Adrenal gland (tissue), 19 donors: ENCODE measurements at places on chromosomes 13 and 19. TPM values are rescaled to one million over a fixed set of nuclear protein-coding genes. Genes with fewer than 3 reads are reported as not detected.

KLC3 gene
- not detected for total RNA-seq

NHLRC3 gene
- 16.5 TPM for total RNA-seq

ACP7 gene
- not detected for total RNA-seq

RNF225 gene
- not detected for total RNA-seq

S1PR5 gene
- 0.30 TPM for total RNA-seq

CCDC169 gene
- 2.9 TPM for total RNA-seq

LCP1 gene
- total RNA-seq = 80.7 TPM

SH2D3A gene
- total RNA-seq = 0.26 TPM

- no peak for DNase-seq
Measured at GRCh38 chr19:31149441-31149941, 199.7 kb downstream of the TSHZ3 start.

- DNase-seq = no peak
Measured at GRCh38 chr13:79771493-79771892, 290.5 kb downstream of the NDFIP2 start.

DNA sequence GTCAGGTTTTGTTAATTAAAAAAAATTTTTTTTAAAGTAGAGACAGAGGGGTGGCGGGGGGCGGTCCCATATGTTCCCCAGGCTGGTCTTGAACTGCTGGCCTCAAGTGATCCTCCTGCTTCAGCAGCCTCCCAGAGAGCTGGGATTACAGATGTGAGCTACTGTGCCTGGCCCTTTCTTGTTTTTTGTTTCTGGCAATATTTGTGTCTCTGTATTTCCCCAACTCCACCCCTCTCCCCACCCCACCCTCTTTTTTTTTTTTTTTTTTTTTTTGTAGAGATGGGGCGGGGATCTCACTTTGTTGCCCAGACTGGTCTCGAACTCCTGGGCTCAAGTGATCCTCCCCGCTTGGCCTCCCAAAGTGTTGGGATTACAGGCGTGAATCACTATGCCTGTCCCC lies 600 bp upstream of the CAPN12 start:
- DNase-seq = no peak

DNA sequence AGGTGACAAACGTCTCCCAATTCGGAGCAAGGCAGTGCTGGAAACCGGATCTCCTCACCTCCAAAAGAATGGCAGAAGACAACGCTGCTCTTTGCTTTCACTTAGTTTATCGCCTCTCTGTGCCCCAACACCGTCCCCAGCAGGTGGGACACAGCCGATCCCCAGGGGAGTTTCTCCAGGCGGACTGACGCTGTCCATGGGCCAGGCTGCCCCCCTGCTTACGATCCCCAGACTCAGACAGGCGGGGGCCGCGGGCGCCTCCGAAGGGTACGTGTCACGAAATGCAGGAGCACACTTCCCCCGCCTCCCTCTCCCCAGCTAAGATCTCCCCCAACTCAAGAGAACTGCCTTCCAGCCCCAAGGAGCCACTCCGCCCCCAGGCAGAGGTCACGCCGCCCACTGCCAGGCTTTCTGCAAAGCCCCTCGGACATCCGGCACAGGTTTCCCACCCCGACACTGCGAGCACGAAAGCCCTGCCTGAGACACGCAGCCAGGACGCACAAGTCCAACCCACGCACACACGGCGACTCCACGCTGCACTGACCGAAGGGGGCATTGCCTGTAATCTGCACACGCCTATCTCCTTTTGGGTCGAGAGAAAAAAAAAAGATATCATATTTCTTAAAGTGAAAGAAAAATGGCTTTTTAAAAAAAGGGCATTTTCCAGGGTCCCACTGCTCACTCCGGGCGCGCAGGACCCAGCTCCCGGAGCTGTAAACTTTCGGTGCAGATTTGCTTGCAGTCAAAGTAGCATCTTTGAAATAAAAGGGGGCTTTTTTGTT lies 2.0 kb downstream of the SPRY2 start:
- peak; percentile 84 for DNase-seq

GRCh38 chr19:8630796-8631424 lies 477 bp downstream of the NFILZ start:
- DNase-seq = no peak

DNA sequence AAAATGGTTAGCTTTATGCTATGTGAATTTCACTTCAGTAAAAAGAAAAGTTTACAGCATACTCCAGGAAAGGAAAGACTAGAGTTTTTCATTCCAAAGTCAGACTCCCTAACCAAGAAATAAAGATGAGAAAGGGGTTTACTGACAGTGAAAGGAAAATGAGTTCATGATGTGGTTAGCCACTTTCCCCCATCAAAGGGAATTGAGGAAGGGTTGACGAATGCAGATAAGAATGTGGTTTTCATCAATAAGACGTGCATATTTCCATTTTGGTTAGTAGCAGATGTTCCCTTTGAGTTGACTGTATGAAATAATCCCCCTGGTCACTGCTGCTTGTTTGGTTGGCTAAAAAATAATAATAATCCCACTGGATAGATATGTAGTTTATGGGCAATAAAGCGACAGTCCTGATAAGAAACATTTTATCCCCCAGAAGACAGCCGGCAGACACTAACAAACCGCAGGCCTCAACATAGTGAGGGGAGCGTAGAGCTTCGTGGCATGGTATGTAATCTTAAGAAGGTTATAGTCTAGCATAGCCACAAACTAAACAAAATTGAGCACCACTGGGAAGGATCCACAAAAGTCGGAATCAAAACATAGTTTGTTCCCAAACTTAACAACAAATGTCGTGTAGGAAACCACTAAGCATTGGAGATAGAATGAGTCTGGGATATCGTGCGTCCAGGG lies 114.8 kb downstream of the COL4A2 start:
- no peak for DNase-seq

DNA sequence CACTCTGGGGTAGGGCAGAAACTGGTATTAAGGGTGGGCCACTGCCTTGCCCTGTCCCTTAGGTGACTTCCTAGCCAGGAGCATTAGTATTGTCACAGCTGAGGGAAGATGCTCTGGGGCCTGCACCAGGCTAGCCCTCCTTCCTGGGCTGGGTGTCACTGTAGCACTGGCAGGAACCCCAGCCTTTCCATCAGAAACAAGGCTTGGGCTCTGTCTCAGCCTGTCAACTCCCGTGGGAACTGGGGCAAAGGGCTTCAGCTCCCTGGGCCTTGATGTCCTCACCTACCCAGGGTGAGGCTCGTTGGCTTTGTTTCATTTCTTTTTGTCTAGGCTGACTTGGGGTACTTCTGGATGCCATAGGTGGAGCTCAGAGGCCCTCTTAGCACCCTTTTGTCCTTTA lies 18.0 kb downstream of the PAF1 start:
- no peak for DNase-seq

DNA sequence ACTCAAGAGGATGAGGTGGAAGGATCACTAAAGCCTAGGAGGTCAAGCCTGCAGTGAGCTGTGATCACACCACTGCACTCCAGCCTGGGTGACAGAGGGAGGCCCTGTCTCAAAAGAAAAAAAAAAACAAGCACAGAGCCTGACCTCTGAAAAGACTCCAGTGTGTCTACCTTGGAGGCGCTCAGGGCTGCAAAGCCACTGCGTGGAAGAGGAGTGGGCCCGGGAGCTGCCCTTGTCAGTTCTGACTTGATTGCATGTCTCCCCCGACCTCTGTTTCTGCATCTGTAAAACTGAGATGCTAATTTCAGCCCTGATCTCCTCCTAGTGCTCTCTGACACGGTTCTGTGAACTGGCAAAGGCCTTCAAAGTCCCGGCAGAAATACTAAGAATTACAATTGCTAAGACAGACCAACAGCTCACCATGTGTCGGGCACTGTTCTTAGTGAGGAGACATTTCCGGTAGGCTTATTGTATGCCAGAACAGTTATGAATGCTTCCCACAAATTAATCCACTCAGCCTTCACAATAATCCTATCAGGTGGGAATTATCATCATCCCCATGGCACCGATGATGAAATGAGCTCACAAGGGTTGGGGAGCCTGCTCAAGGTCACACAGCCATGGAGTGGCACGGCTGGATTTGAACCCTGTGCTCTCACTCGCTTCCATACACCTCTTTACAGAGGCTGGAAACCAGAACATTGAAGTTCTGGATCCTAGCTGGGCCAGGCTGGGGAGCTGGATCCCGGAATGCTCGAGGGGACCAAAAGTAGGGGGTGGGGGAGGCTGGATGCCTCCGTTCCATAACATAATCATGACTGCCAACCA lies 3.5 kb downstream of the AKT2 start:
- peak; percentile 28 for DNase-seq

- peak; percentile 73 for DNase-seq
Measured at GRCh38 chr13:109789262-109789661, 2.9 kb upstream of the IRS2 start.

GRCh38 chr19:44839276-44839675 lies 6.8 kb upstream of the NECTIN2 start:
- no peak for DNase-seq

DNA sequence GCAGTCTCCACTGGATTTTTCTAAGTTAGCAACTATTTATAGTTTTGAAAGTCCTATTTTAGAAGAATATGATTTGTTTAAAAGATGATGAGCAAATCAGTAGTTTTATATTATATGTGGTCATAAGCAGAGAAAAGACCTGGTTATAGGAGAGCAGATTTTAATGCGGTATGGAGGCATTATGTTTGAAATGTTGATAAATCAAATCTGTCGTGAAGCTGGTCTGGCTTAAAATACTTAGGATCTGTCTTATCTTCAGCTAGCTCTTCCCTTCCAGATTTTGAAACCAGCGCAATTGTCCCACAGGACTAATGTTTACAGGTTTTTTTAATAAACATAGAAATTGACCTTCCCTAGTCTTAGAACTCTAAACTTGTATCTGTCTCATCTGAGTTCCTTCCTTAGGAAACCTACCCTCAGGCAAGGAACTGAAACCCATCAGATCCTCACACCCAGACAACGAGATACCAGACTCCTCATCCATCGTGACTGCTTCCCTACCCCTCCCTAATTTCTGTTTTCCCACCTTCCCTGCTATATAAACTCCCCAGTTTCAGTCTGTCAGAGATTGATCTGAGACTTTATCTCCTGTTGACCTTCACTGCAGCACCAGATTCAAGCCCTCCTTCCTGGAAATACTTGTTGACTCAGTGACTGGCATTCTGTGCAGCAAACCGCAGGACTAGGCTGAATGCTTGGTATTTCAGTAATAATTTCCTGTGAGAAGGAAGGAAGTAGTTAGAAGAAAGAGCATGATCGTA lies 37.8 kb upstream of the CXCL17 start:
- DNase-seq = peak; percentile 26

DNA sequence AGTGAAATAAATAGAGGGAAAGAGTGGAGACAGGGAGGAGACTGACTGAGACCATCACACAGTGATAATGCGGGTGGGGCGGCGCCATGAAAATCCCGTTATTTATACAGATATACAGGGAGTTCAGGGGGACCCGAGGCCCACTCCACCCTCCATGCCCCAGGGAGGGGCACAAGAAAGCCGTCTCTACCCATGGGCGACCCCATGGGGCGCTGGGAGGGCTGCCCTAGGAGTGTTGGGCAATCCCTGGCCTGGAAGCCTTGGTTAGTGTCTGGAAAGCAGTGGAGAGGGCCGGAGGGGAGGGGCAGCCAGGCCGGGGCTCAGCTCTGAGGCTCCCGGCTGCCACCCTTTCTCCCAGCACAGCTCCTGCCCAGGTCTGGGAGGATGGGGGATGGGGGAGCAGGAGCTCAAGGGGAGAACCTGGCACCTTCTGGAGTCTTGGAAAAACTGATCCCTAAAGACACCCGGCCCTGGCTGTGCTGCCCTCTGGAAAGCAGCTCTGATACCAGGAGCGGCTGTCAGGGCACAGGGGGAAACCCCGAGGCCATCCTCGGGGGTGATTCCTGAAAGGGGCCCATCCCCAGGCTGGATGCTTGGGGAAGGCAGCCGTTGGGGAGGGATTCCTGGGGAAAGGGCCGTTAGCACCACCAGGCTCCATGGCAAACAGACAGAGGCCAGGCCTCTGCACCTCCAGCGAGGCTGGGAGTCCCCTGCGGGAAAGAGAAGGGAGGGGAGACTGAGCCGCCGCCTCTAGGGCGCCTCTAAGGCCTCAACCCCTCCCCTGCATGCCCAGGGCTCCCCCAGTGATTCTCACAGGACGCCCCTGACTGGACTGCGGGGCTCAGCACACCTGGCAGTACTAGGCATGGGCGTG lies 3.0 kb upstream of the PRKD2 start:
- no peak for DNase-seq

DNA sequence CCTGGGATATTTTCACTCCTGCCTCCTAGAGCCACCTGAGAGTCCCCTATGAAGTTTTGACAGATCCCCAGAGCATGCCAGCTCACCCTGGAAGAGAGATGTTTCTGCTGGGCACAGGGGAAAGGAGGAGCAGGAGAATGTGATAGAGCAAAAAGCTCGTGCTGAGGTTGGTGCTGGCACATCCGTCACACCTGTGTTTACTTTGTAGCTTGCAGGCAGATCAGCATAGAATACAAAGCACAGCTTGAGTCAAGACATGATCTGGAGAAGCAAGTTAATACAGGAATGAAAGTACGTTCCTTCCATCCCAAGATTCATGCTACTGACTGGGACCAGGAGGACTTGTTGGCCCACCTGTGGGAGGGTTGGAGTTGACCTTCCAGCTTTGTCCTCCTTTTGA lies 46.1 kb downstream of the HSPH1 start:
- no peak for DNase-seq

- DNase-seq = no peak
Measured at GRCh38 chr13:112435973-112436372, 59.8 kb downstream of the SPACA7 start.

GRCh38 chr19:16897029-16897855 lies 8.4 kb downstream of the F2RL3 start:
- peak; percentile 97 for DNase-seq

DNA sequence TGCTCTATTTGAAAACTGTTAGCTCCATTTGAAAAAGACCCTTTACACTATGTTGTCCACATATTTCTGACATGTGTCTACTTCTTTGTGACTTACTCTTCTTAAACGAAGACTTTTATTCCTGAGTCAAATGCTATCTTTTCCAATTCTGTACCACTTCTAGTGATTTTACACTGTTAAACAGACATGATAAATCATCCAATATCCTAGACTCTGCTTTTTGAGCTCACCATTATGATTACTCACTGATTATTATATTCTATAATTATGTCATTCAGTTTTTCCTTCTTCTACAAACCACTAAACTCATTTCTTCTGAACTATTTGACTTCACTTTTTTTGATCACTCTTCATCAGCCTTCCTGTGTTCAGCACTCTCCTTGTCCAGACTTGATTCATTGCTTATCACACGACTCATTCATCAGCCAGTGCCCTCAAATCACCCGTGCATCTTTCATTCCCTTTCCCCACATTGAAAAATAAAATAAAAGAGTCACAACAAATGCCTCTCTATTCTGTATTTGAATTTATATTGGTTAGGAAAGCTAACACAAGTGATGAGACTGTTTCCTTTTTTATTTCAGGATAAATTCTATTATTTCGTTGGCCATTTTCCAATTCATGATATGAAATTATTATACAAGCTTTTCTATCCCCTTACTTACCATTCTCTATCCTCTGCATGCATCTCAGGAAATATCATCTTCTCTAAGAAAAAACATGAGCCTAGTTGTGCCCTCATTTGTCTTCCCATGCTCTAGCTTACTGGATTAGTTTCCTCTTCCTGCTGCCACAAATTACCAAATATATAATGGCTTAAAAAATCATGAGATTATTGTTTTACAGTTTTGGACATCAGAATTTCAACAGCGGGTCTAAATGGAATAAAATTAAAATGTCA lies 1482.1 kb upstream of the MIR17HG start:
- DNase-seq = no peak

GRCh38 chr19:46731007-46731501 lies 14.1 kb upstream of the PRKD2 start:
- DNase-seq = peak; percentile 86

GRCh38 chr13:79393564-79394249 lies 12.3 kb downstream of the RBM26 start:
- DNase-seq = no peak

GRCh38 chr19:3548606-3549005 lies 8.8 kb downstream of the MFSD12 start:
- no peak for DNase-seq
